ENCODE measurements at places on chromosomes 12 and 14.
A peak's percentile ranks its signal among the peaks of the same experiment; 100 is the strongest.

DNA sequence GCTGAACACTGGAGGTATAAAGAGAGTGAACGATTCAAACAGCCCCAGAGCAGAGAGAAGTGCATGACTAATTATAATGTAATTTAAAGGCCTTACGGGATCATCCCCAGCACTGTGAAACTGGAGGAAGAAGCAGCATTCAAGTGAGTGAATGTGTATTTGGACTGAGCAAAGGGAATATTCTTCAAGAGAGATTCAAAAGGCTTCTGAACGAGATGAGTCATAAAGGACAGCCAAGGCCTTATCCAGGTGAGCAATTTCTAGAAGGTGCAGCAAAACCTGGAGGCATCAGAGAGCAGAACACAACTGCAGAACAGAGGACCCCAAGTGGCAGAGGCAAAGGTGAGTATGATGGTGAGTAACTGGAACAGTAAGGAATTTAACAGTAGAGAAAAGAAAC is 127.2 kb downstream of the BCAT1 start:
- DNase-seq, result no peak

DNA sequence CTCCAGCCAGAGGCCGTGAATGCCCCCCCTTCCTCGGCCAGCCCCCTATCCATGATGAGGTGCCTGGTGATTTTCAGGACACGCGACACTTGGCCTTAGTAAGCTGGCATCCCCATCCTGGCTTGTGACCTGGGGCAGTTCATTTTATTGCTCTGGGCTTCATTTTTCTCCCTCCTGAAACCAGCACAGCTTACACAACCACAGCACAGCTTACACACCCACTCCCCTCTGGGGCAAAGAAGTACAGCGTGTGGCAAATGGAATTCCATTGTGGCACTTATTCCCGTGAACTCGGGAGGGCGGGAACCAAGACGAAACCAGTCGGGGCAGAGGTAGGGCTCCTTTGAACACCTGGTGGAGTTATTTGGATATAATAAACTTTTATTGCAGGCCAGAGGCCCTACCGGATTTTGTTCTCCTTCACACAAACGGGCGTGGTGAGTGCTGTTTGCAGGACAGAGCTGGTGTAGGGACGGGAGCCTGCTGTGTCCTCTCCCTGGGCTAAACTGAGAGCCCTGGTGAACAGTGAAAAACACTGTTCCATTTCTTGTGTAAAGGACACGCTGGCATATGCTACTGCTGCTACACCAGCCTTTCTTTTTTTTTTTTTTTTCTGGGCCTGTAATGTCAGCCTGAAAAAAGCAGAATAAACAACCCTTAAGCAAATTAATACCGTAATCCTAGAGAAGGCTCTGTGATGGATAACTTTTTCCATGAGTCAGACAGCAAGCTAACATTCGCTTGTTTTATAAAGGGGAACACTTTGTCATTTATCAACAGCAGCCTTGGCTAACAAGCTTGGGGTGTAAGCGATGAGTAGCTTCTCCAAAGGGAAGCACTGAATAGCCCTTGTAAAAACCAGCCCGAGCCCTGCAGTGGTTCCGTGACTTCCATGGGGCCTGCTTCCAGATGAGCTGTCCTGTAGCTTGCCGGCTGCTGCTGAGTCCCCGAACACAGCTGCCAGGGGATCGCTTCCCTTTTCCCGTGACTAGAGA is 29.3 kb downstream of the CD9 start:
- DNase-seq, result no peak

DNA sequence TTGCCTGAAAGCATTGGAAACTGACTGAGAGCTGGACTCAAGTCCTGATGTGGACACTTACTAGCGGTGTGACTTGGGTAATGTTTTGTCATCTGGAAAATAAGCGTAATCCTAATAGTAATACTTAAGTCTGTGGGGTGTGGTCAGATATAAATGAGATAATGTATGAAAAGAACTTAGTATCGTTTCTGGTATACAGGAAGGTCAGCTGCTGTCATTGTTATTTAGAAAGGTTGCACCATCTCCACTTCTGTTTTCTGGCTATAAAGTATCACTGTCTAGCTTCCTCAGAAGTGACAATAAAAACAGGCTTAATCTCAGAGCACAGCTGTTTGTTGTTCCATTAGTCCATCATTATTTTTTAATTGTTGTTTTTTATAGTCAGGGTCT is 34.1 kb upstream of the TUBA1C start:
- no peak for DNase-seq

DNA sequence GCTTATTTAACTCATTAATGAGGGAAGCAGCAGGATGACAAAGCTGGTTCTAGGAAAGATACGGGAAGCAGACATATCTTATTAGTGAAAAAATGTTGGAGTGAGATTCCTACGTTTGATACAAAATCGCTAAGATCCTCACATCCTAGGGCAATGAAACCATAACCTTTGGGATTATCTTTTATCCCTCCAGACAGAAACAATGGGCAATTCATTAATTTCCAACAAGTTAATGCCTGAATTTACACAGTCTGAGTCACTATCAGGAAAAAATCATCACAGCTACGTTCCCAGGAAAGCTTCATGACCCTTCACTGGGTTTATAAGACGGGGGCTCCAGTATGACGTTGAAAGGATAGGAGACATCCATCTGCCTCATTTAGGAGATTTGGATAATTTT is 45.0 kb downstream of the SLC24A4 start:
- no peak for DNase-seq

- DNase-seq, result peak; percentile 23
These were observed 3.4 kb downstream of the RTL1 start for GRCh38 chr14:100899884-100900771.

DNA sequence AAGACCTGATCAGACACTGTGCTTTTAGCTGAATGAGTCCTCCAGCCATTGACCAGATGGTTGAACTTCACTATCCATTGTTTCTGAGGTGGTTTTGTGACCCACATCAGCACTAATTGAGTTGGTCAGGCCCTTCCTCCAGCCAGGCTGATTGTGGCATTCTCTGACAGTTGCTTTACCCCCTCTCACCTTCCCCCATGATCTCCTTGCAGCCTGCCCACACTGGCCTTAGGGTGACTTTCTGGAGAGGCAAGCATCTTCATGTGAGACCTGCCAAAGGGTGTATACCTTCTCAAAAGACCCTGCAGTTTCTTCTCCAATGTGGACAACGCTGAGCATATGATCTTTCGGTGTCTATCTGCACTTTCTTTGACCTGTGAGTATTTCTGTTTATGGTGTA is 83.9 kb downstream of the GPATCH2L start:
- DNase-seq, result no peak

DNA sequence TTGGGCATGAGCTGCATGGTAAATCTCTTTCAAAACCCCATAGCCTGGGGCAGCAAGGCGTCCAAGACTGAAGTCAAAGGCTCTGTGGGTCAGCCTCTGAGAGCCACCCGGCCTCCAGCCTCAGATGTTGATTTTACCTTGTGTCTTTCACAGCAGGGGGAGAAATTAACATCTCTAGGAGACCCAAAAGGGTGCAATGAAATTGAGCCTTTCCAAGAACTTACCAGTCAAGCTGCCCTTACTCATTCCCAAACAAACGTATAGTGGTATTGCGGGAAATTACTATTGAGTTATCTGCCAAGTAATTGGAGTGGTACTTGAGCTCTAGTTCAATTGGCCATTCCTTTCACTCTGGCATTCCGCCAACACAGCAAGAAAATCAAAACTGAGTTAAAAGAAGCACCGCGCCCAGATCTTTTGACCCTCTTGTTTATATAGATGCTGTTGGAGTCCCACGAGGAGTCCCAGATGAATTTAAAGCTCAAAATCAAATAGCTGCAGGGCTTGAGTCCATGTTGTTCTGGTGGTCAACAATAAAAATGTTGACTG is 380.7 kb upstream of the SYT1 start:
- DNase-seq, result no peak

GRCh38 chr12:120797677-120798642 is 72.3 kb downstream of the ACADS start:
- no peak for DNase-seq

DNA sequence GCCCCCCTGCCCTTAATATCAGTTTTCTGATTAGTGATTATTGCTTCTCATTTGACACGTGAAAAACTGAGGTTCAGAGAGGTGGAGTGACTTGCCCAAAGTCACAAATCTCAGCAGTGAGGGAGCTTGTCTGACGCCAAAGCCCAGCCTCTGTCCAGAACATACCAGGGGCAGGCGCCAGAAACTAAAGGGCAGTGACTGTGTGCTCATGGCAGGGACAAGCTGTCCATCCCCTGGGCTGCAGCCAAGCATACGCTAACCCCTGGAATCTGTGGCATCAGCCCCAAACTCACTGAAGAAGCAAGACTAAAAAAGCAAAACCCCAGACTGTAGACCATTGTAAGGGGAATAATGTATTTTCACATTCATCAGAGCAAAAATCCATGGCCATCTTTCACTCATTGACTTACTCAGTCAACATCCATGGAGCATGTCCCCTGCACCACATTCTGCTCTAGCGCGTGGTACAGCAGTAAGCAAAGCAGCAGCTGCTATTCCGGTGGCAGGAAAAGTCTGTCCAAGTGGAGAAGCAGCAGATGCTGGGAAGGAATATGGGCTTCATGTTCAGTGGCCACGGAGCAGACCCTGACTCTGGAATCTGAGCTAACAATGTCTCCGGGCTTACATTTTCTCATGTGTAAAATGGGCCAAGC is 1.5 kb upstream of the SERPINA4 start:
- DNase-seq, result no peak

- DNase-seq, result no peak
These were observed 74.6 kb upstream of the MYF6 start for GRCh38 chr12:80632835-80633234.

GRCh38 chr12:116665666-116666304 is 72.1 kb downstream of the SPRING1 start:
- DNase-seq, result no peak

DNA sequence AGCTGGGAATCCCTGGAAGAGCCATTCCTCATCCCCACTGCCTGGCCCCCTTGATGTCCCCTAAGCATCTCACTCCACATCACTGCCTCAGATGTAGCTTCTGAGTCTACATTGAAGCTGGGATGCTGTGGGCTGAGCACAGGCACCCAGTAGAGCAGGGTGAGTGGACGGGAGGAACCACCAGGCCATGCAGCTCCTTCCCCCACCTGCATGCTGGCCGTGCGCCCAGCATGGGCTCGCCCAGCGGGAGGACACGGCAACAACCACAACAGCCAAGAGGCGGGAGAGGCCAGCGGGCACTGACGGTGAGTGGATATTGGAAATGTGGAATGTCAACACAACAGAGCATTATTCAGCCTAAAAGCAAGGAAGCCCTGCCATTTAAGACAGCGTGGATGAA is 310.9 kb downstream of the ADGRD1 start:
- DNase-seq, result no peak

GRCh38 chr14:63867933-63868921 is 15.4 kb downstream of the SYNE2 start:
- DNase-seq, result no peak

GRCh38 chr14:54364555-54365415 is 32.0 kb upstream of the CDKN3 start:
- DNase-seq, result no peak

GRCh38 chr12:80325167-80325959 is 118.7 kb upstream of the PTPRQ start:
- DNase-seq, result no peak

GRCh38 chr14:38205949-38206665 is 1.6 kb upstream of the SSTR1 start:
- DNase-seq, result no peak

GRCh38 chr12:69511016-69511415 is 40.8 kb downstream of the FRS2 start:
- no peak for DNase-seq
